A549 treated with CpdA at 1 μM for 4 hours (cell line): ENCODE measurements at places on chromosomes 7 and 10. TPM values are rescaled to one million over a fixed set of nuclear protein-coding genes. Genes with fewer than 3 reads are reported as not detected.

Gene NUPR2
- not detected in 5 replicates for total RNA-seq

Gene TRIL
- total RNA-seq, result not detected in 5 replicates

Gene GRB10
- total RNA-seq, result 66.8 to 87.0 TPM (median 76.8 TPM) in 5 replicates

Gene C10orf53
- not detected in 5 replicates for total RNA-seq

Gene VAX1
- 1.1 to 1.5 TPM (median 1.4 TPM) in 5 replicates for total RNA-seq

Gene ZNF488
- 9.1 to 13.4 TPM (median 13.1 TPM) in 5 replicates for total RNA-seq

Gene GPR146
- total RNA-seq, result 1.6 to 2.7 TPM (median 2.3 TPM) in 5 replicates

Gene FEZF1
- not detected in 5 replicates for total RNA-seq

Gene EPO
- 0.03 TPM in 1 of 5 replicates, not detected in the others for total RNA-seq

Gene SPDYE16
- not detected in 5 replicates for total RNA-seq

Gene RASSF4
- total RNA-seq, result 1.1 to 1.7 TPM (median 1.3 TPM) in 5 replicates

Gene PRLHR
- total RNA-seq, result not detected in 5 replicates

Gene EGFR
- 92.3 to 139 TPM (median 118 TPM) in 5 replicates for total RNA-seq

Gene TAS2R4
- 0.06 to 0.26 TPM (median 0.12 TPM) in 5 replicates for total RNA-seq

Gene UNCX
- total RNA-seq, result 0.05 to 0.08 TPM (median 0.06 TPM) in 3 of 5 replicates, not detected in the others

Gene SPDYE1
- total RNA-seq, result not detected in 5 replicates

Gene CRCP
- 24.7 to 36.1 TPM (median 25.8 TPM) in 5 replicates for total RNA-seq
